ENCODE measurements at places on chromosomes 1 and 21.

DNA sequence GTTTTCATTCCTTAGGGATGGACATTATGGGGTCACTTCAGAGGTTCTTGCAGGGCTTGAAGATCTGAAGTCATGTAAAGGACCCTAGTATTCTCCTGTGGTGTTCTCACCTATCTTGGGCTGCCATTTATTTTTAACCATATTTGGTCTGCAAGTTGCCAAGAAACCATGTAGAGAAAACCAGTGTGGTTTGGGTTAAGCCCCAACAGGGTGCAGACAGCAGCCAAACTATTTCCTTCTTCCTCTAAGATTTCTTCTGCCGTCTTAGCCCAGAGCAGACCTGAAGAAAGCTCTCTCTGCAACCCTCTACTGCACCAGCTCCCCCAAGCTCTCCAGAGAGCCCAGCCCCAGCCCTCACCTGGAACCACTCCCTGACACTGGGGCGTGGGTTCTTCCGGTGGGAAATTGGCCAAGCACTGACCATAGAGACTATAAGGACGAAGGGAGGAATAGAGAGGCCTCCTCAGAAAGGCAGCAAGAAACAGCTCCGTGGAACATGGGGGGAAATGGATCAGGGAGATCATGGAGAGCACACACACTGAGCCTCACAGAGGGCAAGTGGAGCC, 136.6 kb downstream of the SYF2 start:
- no peak for DNase-seq

DNA sequence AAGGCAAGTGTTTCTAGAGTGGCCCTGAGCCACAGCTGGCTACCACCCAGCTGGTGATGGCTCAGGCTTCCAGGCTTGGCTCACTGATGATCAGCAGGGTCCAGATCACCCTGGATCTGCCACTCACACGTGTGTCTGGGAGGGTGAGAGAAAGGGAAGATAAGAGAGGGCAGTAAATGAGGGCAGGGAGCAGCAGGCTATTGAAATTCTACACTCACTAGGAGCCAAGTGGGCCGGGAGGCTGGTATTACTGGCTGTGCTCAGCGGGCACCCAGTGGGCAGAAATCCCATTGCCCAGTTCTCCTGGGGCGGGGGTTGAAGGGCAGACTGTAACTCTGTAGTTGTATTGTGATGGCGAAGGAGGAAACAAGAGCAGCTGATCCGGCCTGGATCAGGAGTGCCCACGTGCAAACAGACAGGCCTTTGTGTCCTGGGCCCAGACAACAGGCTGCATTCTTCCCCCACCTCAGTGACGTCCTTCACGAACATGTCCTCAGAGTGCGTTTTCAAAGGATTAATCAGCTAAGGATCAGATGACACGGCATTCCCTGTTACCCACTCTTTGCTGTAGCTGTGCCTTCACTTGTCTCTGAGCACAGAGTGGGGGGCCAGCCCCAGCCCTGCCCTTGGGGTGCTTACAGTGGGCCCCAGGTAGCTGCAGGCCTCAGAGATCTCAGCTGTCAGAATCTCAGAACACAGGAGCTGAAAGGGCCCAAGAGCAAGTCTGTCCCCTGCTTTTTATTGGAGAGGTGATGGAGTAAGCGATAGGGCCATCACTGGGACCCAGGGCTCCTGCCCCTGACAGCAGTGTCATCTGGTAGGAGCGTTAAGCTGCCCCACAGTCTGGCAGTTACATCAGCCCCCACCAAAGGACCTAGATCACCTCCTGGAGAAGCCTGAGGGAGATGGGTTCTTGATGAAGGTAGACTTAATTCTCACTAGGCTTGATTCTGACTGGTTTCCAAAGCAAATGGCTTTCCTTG, 60.5 kb downstream of the ATP1A1 start:
- no peak for DNase-seq

- DNase-seq = no peak
Measured at GRCh38 chr1:99887890-99888289, 37.7 kb downstream of the AGL start.

GRCh38 chr1:77388661-77389060, 106.8 kb downstream of the AK5 start:
- no peak for DNase-seq

DNA sequence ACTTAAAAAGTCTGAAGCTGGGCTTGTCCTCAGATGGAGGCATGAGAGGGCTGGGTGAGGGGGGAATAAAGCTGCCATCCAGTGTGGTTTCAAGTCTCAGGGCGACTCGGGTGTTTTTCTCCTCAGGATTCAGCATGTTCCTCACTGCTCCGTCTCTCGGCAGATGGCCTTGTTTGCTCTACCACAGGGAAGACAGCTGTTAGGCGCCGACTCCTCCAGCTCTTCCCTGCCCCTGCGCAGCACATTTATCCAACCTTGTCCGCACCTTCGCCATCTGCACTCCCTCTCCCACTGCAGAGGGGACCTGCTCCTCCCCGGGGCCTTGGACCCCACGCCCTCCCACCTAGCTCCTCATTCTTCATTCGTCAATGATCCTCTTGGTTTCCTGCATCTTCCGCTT, 16.6 kb upstream of the S100A11 start:
- no peak for DNase-seq
